Activated T-cell treated with anti-CD3 and anti-CD28 coated beads, Interleukin-2, amount 50 U/mL, for 72 hours (primary cell): ENCODE measurements at places on chromosomes 6 and 20. TPM values are rescaled to one million over a fixed set of nuclear protein-coding genes. Genes with fewer than 3 reads are reported as not detected.

- no peaks in the 10 kb centered on the region for H3K27me3 ChIP-seq
- DNase-seq = no peak
- no peaks in the 10 kb centered on the region for H3K36me3 ChIP-seq
- H3K4me3 ChIP-seq = no peak overlapping the region
These were observed 588.3 kb downstream of the CD109 start for GRCh38 chr6:74284284-74284683.

GRCh38 chr6:109662192-109662591 lies 28.8 kb downstream of the AK9 start:
- DNase-seq = no peak
- H3K27me3 ChIP-seq = no peaks in the 10 kb centered on the region
- no peaks in the 10 kb centered on the region for H3K36me3 ChIP-seq
- no peak overlapping the region for H3K4me3 ChIP-seq
- no peak overlapping the region for H3K27ac ChIP-seq

DNA sequence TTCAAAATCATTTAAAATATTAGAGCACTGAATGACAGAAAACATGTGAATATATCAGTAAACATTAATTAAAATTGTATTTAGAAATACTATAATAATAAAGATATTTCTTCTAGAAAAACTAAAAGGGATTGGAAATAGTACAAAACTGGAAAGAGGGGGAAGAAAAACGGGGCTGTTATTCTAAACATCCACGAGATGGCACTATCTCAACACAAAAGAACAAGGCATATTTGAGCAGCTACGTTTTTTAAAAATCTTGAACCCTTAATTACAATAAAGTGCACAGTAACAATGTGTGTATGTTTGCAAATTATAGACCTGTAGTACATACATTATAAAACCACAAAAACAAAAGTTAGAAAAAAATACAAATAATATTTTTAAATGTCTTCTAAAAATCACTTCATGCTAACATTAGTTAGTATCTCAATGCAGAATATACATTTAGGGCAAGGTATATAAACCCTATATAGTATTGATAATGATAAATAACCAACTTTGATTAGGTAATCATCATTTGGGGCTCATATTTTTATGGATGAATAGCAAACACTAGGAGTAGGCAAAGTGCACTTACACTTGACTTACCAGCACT lies 42.5 kb upstream of the PNISR start:
- no peaks in the 10 kb centered on the region for H3K4me1 ChIP-seq
- H3K36me3 ChIP-seq = no peaks in the 10 kb centered on the region
- no peak overlapping the region for H3K27ac ChIP-seq
- no peak overlapping the region for H3K4me3 ChIP-seq

Gene SPTLC3
- total RNA-seq = 2.0 TPM

Gene KIAA1755
- total RNA-seq = not detected

Gene TMEM170B
- total RNA-seq = 1.0 TPM

Gene RBM24
- total RNA-seq = not detected

DNA sequence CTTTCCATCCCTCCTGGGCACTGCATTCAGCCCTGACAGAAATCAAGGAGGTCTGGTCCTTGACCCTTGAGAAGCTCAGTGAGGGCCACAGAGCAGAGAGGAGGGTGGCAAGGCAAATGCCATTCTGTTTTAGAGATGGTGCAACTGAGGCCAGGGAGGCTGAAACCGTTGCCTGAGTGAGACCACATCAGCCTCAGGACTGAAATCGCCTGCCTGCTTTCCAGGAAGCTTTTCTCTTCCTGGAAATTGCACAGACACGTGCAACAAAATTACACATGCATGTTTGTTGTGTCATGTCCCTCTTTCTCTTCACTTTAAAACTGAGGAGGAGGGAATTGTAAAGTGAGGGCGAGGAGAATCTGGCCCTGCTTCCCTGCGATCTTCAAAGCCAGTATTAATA lies 113.7 kb upstream of the PDE10A start:
- H3K36me3 ChIP-seq = no peaks in the 10 kb centered on the region
- peaks cover 21% of the 10 kb centered on the region for H3K27me3 ChIP-seq
- DNase-seq = no peak
- no peak overlapping the region for H3K4me3 ChIP-seq

GRCh38 chr20:5784735-5785134 lies 34.5 kb downstream of the SHLD1 start:
- peaks cover 31% of the 10 kb centered on the region for H3K4me1 ChIP-seq
- peaks cover 2% of the 10 kb centered on the region for H3K36me3 ChIP-seq
- no peaks in the 10 kb centered on the region for H3K27me3 ChIP-seq
- H3K27ac ChIP-seq = no peak overlapping the region

GRCh38 chr6:157443066-157443800 lies 62.2 kb downstream of the ZDHHC14 start:
- H3K36me3 ChIP-seq = peaks cover 12% of the 10 kb centered on the region
- H3K27ac ChIP-seq = peak overlapping the region; percentile 31
- peaks cover 11% of the 10 kb centered on the region for H3K27me3 ChIP-seq
- peak; percentile 26 for DNase-seq
- H3K4me3 ChIP-seq = peak overlapping the region; percentile 29

DNA sequence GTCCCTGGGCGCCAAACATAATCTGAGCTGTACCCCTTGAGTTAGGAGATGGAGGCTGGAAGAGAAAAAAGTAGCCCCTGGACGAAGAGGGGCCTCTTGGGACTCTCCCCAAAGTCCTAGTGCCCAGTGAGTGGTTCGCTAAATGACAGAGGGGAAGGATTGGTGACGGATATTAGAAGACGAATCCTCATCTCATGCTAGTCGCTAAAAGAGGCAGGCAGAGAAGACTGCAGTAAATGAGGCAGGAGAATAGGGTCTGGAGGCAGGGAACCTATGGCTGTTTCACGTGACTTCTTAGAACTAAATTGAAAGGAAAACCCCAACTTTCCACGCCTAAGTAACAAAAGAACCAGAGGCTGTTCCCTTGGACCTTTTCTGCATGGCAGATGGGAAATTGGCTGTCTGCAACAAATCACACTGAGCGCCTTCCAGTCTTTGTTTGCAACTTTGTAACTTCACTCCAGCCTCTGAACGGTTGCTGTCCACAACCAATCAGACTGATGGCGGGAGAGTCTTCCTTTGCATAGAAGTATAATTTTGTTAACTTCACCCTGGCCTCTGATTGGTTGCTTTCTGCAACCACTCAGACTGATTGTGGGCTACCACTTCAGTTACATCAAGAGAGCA lies 731 bp upstream of the RBL1 start:
- no peaks in the 10 kb centered on the region for H3K27me3 ChIP-seq
- peaks cover 22% of the 10 kb centered on the region for H3K36me3 ChIP-seq
- H3K27ac ChIP-seq = peak overlapping the region; percentile 100
- no peak for DNase-seq
- H3K4me1 ChIP-seq = peaks cover 36% of the 10 kb centered on the region

- H3K36me3 ChIP-seq = no peaks in the 10 kb centered on the region
- peaks cover 60% of the 10 kb centered on the region for H3K27me3 ChIP-seq
- peaks cover 39% of the 10 kb centered on the region for H3K4me1 ChIP-seq
These were observed 2.8 kb upstream of the VSX1 start for GRCh38 chr20:25084626-25085187.

Gene LAMP5
- total RNA-seq = not detected

Gene SRSF12
- total RNA-seq = 0.23 TPM

GRCh38 chr6:12369781-12370262 lies 79.7 kb downstream of the EDN1 start:
- no peak overlapping the region for H3K27ac ChIP-seq
- DNase-seq = no peak
- H3K36me3 ChIP-seq = no peaks in the 10 kb centered on the region
- no peaks in the 10 kb centered on the region for H3K4me1 ChIP-seq

GRCh38 chr6:131295081-131295480 lies 159.8 kb downstream of the AKAP7 start:
- no peak overlapping the region for H3K27ac ChIP-seq
- H3K4me1 ChIP-seq = peaks cover 18% of the 10 kb centered on the region
- no peak for DNase-seq
- no peak overlapping the region for H3K4me3 ChIP-seq
- no peaks in the 10 kb centered on the region for H3K27me3 ChIP-seq

DNA sequence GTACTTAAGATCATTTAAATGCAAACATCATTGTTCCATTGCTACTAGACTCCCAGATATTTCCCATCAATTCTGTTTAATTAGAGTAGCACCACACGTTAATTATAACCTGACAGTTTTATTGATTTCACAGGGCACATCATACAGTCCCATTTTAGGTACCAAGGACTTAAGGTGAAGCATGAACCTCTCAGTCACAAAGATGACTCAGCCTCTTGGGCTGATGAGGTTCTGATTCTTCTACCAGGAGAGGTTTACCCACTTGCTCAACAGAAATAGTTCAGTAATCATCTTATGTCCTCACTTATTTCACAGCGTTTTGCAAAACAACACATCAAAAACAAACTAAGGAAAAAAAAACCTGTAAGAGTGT lies 98.5 kb downstream of the HIVEP2 start:
- H3K27ac ChIP-seq = peak overlapping the region; percentile 99
- peaks cover 99% of the 10 kb centered on the region for H3K4me1 ChIP-seq
- no peaks in the 10 kb centered on the region for H3K27me3 ChIP-seq
- no peaks in the 10 kb centered on the region for H3K36me3 ChIP-seq
- H3K4me3 ChIP-seq = peak overlapping the region; percentile 99

- H3K4me1 ChIP-seq = peaks cover 76% of the 10 kb centered on the region
- no peak for DNase-seq
- H3K27ac ChIP-seq = peak overlapping the region; percentile 100
- peaks cover 40% of the 10 kb centered on the region for H3K36me3 ChIP-seq
- no peaks in the 10 kb centered on the region for H3K27me3 ChIP-seq
These were observed 1.2 kb downstream of the PSMB8 start for GRCh38 chr6:32842690-32843089.

Gene PRL
- not detected for total RNA-seq

DNA sequence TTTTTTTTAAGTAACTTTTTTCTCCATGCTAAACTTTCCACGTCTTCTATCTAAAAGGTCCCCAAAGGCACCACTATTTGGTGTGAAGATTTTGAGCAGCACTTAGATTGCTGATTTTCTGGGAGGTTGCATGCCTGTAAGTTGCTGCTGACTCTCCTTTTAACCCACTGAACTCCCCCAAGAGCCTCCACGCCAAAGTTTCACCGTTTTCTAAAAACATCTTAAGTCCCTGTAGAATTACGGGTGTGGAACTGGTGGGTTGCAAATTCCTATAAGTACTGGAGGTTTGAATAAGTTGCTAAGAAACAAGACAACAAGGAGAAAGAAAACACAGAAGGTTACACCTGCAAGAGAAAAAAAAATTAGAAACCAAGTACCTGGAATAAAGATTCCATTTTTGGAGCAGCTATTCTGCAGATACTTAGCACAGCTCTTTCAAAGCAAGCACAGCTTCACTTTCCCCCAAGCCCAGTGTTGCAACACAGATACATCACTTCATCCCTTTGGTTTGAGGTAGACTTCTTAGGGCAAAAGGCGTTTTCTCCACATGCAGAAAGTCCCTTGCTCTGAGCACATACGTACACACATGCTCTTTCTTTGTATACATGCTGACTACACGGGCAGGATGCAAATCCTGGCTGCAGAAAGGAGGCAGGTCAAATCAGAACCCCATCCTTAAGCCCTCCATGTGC lies 5.0 kb downstream of the JAG1 start:
- no peak overlapping the region for H3K4me3 ChIP-seq
- no peaks in the 10 kb centered on the region for H3K36me3 ChIP-seq
- peaks cover 50% of the 10 kb centered on the region for H3K27me3 ChIP-seq
- H3K4me1 ChIP-seq = peaks cover 29% of the 10 kb centered on the region
- no peak for DNase-seq

DNA sequence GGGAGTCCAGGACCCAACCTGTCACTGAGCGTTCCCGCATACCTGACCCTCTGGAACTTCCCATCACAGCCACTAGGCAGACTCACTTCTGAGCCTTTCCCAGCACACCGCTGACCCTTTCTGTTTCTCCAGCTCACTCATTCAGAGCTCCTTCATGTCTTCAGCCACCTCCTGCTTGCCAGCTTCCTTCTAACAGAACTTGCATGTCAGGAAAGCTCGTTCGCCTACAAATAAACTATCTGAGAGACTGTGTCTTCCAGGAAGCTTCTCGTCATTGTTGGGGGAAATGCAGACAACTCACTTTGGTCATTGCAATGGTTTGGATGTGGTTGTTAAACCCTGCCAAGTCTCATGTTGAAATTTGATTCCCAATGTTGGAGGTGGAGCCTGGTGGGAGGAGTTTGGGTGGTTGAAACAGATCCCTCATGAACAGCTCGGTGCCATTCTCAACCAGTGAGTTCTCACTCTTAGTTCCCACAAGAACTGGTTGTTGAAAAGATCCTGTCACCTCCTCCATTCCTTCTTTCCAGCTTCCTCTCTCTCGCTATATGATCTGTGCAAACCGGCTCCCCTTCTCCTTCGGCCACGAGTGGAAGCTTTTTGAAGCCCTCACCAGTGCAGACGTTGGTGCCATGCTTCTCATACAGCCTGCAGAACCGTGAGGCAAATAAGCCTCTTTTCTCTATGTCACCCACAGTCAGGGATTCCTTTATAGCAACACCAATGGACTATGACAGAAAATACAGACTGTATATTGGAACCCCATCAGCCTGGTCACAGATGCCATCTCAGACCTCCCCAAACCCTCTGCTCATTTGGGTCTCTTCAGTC lies 1.4 kb upstream of the MUC21 start:
- DNase-seq = no peak
- peaks cover 40% of the 10 kb centered on the region for H3K27me3 ChIP-seq
- peak overlapping the region; percentile 6 for H3K4me3 ChIP-seq

DNA sequence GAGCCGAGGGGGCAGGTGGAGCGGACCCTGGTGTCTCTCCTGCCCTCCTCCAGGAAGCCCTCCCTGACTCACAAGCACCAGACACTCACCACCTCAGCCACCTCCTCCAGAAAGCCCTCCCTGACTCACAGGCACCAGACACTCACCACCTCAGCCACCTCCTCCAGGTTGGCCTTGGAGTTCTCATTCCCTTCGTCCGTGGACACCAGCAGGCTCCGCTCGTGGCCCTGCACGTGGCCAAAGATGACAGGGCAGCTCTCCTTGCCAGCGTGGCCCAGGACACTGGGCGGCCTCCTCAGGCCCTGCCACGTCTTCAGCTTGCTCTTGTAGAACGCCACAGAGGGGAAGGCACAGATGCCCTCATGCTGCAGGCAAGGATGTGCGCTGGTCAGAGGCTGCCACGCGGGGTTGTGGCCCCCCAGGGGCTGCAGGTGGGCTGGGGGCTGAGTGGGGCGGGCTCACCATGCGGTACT lies 6.4 kb downstream of the FNDC11 start:
- no peaks in the 10 kb centered on the region for H3K27me3 ChIP-seq
- no peak overlapping the region for H3K4me3 ChIP-seq
- H3K4me1 ChIP-seq = no peaks in the 10 kb centered on the region
- H3K36me3 ChIP-seq = no peaks in the 10 kb centered on the region

- H3K36me3 ChIP-seq = no peaks in the 10 kb centered on the region
- DNase-seq = no peak
- no peak overlapping the region for H3K4me3 ChIP-seq
- H3K27ac ChIP-seq = no peak overlapping the region
- no peaks in the 10 kb centered on the region for H3K27me3 ChIP-seq
- no peaks in the 10 kb centered on the region for H3K4me1 ChIP-seq
These were observed 156.5 kb upstream of the FOXA2 start for GRCh38 chr20:22740829-22741228.

DNA sequence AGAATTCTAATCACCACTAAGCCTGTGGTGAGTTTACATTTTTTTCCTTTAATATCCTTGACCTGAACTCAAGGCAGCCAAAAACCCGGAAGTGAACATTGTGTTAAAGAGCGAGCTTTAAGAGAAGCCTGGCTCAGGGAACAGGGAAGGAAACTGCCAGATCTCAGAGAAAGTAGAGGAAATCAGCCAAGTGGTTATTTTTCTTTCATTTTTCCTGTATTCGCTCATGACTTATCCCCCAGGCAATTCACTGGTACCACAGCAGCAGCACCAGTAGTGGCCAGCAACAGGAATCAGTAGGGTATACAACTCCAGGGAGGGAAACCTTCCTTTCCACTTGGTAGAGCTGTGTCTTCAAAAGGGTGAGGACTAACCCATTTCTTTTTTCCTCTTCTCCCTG lies 89.6 kb upstream of the HMGCLL1 start:
- H3K27ac ChIP-seq = no peak overlapping the region
- no peak overlapping the region for H3K4me3 ChIP-seq
- DNase-seq = no peak
- no peaks in the 10 kb centered on the region for H3K36me3 ChIP-seq
- no peaks in the 10 kb centered on the region for H3K4me1 ChIP-seq
- no peaks in the 10 kb centered on the region for H3K27me3 ChIP-seq
